Stimulated activated CD8-positive, alpha-beta memory T cell treated with anti-CD3 and anti-CD28 coated beads, Interleukin-7, amount 100 ng/mL, for 1 hour (primary cell): ENCODE measurements at places on chromosomes 4 and X.

DNA sequence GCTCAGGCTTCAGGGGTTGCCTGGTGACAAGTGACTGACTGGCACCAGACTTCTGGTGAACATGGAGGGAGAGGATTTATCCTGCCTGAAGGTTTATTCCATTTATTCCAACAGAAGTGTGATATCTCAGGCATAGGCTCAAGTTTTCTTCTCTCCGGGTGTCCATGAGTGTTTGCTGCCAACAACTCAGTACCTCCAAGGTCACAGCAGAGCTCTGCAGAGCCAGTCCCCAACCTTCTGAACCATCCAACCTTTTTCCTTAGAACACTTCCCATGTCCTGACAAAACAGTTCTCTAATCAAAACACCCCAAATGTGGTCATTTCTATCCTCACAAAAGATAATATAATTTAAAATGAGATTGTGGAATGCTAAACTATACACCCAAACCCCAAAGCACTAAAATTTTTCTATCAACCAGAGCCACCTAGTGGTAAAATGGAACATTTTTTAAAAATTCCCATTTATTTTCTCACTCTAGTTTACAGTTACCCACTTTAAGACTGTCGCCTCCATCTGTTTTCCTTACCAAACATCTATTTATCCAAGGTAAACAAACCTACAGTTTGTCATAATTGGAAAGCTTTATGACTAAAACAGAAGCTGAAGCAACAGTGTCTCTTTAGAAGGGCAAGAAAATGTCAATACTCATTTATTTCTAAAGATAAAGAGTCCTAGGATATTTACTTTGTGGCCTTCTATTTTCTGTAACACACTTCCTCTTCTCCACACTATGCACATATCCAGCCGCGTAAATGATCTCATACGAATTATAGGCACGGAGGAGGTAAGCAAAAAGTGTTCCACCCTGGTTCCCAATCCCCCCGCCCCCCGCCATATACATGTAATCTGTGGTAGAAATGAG is 39.5 kb downstream of the TMEM154 start:
- no peak for DNase-seq

DNA sequence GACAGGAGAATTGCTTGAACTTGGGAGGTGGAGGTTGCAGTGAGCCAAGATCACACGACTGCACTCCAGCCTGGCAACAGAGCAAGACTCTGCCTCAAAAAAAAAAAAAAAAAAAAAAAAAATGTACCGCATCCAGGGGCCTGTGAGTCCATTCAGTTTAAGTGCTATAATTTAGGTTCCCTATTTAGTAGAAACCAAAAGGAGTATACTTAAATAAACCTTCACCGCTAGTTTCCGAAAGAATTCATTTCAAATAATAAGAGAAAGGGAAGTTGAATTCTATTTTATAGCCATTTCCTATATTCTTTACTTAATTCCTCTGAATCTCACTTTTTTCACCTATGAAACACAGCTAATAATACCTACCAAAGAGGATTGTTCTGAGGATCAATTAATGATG is 20.8 kb upstream of the LRBA start:
- DNase-seq = no peak

- DNase-seq = no peak
Measured at GRCh38 chr4:2042204-2042946, 16.8 kb upstream of the NAT8L start.

GRCh38 chr4:56480691-56481090 is 13.3 kb downstream of the SRP72 start:
- no peak for DNase-seq

- no peak for DNase-seq
Measured at GRCh38 chr4:123898946-123899666, 502.5 kb downstream of the SPRY1 start.

GRCh38 chrX:47202877-47203276 is 9.2 kb downstream of the UBA1 start:
- no peak for DNase-seq

- no peak for DNase-seq
Measured at GRCh38 chrX:17292111-17292527, 82.9 kb upstream of the NHS start.

DNA sequence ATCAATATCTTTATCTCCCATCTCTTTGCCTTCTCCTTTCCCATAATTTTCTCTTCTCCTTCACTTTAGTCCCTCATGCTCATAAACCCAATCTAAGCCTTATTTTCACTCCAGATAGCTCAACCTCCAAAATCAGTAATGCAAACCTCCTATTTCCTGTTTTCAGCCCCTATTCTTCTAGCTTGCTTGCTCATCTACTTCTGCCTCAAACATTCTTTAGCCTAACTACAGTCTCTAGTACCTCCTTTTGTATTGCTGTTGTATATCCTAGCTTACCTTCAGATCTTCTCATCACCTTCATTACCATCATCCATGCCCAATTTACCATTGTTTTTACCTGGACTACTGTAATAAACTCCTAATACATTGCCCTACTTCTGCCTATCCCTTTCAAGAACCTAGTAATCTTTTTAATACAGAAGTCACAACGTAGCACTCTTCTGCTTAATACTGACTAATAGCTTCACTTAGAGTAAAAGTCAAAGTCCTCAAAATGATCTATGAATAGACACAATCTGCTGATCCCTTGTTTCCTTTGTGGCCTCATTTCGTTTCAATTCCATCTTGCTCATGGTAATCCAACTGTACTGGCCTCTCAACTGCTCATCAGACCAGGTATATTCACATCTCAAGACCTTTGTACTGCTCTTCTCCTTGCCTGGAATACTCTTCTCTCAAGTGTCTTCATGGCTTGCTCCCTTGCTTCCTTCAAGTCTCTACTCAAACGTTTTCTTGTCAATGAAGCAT is 123.4 kb downstream of the FAM13A start:
- DNase-seq = no peak

- DNase-seq = no peak
Measured at GRCh38 chrX:154728431-154729190, 22.3 kb downstream of the GAB3 start.

DNA sequence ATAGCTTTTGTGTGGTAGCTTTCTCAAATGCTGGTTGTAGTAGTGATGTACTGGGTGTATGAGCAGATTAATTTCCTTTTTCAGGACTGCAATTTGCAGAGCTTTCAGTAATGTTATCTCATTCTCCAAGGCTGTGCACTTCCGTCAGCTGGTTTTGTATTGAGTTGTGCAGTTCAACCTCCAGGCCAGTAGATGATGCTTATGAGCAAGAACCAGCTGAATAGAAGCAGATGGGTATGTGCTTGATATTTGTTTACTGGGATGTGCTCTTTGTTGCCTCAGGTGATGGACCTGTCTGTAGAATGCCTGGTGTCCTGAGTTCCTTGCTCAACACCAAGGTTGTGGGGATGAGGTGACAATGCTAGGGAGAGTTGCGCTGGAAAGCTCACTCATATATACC is 462.8 kb downstream of the PCDH18 start:
- DNase-seq = no peak

DNA sequence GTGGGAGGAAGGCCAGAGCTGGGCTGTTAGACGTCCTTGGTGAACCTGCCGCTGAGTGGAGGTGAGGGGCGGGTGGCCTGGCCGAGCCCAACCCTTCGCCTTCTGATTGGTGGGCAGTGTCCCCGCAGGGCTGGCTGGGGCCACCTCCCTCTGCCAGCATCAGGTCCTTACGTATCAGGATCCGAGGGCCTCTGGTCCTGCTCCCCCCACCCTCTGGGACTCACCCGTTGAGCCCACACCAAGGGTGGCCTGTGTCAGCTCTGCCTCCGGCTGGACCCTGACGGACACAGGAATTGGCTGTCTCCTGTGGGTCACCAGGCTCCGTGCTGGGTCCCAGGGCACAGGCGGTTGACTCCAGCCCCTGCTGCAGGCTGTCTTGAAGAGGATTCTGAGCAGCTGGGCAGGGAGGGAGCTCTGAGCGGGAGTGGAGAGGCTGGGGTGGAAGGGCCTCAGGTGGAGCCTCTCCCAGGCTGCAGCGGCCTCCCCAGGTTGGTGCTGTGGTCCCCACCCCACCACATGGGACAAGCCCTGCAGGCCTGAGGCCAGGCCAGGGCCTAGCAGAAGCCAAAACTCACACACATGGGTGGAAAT is 58.4 kb upstream of the NKX1-1 start:
- DNase-seq = no peak

- no peak for DNase-seq
Measured at GRCh38 chrX:13938051-13938828, 91.5 kb downstream of the GEMIN8 start.

DNA sequence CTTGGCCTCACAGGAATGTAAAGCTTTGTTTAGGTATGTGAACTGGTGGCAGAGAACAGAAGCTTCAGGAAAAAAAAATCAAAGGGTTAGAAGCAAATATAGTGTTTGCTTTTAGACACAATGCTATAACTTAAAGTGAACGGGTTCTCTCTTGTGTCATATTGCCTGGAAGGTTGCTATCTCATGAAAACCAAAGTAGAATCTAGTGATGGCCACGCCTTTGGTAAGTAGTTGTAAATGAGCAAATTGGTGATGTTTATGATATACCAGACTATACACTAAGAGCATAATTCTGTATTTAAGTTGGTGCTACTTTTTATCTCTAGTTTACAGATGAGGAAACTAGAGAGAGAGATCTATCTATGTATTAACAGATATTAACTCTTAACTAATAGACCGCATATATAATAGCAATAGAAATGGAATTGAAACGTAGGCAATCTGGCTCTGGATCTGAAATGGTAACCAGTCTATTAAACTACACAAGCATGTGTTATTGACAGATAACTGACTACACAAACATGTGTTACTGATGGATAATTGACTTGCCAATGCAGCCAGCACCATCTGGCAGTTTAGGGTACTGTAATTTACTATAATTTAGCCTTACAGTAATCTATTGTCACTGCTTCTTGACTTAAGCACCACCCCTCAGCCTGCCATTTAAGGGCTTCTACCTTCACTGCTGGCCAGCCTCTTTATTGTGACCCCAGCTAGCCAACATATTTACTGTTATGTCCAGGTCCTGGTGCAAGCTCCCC is 40.8 kb downstream of the HCCS start:
- no peak for DNase-seq

- no peak for DNase-seq
Measured at GRCh38 chr4:88713782-88714181, 16.2 kb upstream of the NAP1L5 start.

DNA sequence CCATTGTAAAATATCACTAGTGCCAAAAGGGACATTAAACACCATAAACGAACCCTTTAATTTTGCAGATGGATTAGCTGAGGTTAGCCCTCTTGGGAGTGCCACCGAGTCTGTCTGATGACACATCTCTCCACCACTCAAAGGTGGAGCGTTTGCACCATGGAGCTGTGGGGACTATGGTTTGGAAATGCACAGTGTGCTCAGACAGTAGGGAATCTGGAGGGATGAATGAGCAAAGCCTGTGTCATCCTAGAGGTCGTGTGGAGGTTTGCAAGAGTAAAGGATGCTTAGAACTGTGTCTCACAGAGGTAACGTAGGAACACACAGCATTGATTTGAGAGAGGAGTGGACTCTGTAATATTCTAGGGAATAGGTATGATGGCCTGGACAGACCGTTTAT is 93.7 kb downstream of the CLNK start:
- DNase-seq = no peak

DNA sequence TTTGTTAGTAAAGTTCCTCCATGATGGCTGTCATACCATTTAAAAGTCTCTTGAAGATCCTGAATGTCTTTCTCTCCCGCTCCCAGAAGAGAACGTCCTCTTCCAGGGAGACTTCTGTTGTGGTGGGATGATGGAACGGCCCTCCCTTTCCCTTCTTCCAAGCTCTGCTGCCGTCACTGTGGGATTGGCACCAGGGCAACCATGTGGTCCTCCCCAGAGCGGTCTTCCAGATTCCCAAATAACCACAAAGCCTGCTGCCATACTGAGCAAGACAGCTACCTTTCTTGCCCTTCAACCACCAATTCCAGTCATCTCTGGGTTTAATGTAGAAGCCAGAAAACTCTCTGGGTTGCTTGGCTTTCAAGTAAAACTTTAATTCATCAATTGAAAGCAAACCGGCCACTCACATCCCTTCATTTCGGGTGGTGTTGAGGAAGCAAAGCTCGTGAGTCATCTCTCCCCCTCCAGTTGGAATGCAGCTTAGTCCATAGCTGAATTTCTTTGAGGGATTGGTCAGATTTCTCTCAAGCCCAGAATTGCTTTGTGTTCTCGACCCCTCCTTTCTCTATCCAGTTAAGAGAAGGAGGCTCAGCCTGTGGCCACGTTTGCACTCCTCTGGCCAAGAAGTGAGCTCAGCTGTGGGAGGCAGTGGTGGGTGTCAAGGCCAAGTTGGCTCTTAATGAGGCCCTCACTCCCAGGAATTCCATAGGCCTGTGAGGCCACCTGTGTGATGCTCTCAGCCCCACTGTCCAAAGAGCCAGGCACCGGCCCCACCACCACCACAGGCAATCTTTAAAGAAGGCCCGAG is 36.9 kb downstream of the FHDC1 start:
- DNase-seq = no peak

GRCh38 chrX:126376465-126376864 is 176.1 kb downstream of the DCAF12L1 start:
- no peak for DNase-seq

GRCh38 chr4:69765751-69766150 is 5.3 kb upstream of the SULT1B1 start:
- no peak for DNase-seq

GRCh38 chr4:38647101-38647819 is 16.7 kb upstream of the KLF3 start:
- no peak for DNase-seq

GRCh38 chrX:130028196-130028595 is 45.8 kb downstream of the BCORL1 start:
- peak; percentile 17 for DNase-seq

DNA sequence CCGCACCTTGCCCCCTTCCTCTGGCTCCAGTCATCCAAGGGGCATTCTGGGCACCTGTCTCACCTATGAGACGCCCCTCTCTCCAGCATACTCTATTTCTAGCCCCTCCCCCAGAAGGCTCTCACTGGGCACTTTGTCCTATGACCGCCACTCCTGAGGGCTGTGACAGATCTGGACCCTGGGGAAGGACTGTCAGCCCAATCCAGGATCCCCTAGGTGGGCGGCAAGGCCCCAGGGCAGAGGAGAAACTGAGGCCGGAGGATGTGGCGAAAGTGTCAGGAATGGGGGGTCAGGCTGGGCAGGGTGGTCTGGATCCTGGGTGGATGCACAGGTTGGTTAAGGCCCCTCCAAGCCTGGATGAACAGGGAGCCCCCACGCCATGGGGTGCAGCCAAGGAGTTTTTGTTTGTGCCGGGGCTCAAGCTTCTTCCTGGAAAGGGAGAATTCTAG is 16.2 kb upstream of the NAT8L start:
- no peak for DNase-seq

DNA sequence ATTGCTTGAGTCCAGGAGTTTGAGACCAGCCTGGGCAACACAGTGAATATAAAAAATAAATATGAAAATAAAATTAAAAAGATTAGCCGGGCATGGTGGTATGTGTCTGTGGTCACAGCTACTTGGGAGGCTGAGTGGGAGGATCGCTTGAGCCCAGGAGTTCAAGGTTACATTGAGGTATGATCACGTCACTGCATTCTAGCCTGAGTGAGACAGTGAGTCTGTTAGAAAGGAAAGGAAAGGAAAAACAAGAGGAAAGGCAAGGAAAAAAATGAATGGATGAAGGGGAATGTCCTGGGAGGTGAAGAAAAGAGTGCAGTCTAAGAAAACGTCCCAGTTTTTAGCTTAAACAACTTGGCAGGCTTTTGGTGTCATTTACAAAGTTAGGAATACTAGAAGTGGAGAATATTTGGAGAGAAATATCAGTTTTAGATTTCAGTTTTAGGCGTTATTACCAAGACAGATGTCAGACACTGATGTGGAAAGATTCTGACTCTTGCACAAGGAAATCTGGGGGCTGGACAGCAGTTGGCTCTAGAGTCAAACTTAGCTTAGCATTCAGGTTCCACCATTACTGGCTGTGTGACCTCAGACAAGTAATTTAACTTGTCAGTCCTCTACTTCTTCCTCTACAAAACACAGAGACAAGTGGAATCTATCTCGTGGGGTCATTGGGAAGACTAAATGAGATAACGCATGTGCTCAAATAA is 139.0 kb downstream of the TSPAN5 start:
- no peak for DNase-seq
